ENCODE measurements at places on chromosomes 6 and 20. TPM values are rescaled to one million over a fixed set of nuclear protein-coding genes. Genes with fewer than 3 reads are reported as not detected.

The NCOA6 gene
- polyA plus RNA-seq: 13.0 TPM

The FITM2 gene
- polyA plus RNA-seq: 5.5 TPM

The ANKRD6 gene
- polyA plus RNA-seq: 43.5 TPM

The UQCC2 gene
- 109 TPM for polyA plus RNA-seq

The RAD21L1 gene
- not detected for polyA plus RNA-seq

The COL11A2 gene
- 20.2 TPM for polyA plus RNA-seq

The OR12D2 gene
- not detected for polyA plus RNA-seq

The OR2H2 gene
- polyA plus RNA-seq: not detected

Measured in neural cell (in vitro differentiated cells).